Stimulated activated CD4-positive, alpha-beta T cell treated with anti-CD3 and anti-CD28 coated beads, TNF-alpha, amount 100 ng/mL, for 1 hour (primary cell): ENCODE measurements at places on chromosomes 6 and 20.

- no peak for DNase-seq
These were observed 7.2 kb downstream of the RING1 start for GRCh38 chr6:33215271-33216116.

DNA sequence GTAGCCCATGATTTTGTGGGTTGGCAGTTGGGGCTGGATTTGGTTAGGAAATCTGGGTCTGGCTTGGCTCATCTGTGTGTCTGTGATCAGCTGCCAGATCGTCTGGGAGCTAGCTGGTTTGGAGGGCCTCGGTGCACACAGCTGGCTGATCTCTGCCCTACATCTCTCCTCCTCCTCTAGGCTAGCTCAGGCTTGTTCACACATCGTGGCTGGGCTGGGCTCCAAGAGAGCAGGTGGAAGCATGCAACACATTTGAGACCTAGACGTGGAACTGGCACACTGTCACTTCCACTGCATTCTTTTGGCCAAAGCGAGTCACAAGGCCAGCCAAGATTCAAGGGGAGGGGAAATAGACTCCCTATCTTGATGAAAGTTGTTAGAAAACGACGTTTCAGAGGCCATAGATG lies 15.9 kb downstream of the NDUFAF5 start:
- DNase-seq = no peak

DNA sequence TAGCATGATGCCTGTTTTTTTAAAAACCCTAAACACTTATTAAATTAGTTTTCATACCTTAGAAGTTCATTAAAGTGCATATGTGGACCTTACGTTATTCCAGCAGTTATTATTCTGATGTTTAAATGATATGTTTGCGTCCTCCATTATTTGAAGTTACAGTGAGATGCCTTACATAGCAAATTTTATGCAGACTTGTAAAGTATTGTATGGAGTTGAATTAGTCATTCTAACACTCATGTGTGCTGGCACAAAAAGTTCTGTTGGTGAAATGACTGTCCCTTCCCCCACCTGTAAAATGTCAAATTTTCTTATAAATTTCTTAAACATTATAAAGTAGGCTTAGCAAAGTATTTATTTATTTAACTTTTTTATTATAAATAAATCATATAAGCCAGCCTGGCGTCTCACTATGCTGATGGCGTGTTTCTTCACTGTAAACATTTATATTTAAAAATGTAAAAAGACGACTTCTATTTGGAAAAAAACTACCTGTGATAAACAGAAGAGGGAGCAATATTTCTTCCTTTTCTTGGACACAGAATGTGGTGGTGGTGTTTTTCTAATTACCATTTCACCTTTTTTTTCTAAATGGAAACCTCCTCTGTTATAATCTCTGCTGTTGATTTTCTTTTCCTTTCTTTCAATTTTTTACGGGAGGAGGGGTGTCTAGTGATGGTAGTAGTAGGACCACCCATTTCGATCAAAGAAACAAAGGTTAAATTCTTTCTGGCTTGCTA lies 155.4 kb downstream of the RFPL4B start:
- DNase-seq = no peak

GRCh38 chr6:83884523-83884922 lies 25.0 kb downstream of the CYB5R4 start:
- DNase-seq = no peak

DNA sequence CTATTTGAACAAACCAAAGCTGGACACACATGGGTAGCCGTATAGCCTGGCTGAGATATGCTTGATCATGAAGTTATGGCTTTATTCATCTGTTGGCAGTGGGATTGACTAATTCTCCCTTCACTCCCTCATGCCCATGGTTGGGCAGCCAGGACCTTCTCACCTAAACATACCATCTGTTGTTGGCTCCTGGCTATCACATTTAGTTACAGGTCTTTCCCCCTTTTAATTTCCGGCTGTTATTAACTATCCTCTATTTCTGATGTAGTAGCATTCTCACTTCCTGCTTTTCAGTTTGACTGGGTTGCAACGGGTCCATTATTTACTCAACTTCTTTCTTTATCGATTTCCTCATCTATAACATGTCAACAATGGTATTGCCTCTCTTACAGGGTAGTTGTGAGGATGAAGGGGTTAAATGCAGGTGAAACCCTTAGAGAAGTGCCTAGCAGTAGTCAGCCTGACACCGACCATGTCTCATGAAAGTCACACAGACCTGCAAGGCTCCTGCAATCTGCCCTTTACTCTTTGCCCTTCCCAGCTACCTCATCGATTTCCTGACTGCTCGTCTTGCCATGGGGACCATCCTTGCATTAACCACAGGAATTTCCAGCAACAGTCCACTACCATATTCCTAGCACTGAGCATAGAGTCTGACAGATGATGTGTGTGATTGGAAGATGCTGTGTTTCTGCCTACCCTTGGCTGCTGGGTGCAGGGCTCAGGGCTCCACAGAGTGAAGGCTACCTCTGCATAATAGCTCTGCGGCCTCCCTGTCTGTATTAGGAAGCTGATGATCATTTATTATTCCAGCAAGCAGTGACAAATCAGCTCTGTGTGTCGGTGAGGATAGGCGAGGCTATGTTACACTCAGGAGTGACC lies 42.2 kb downstream of the PPP1R14C start:
- no peak for DNase-seq

- no peak for DNase-seq
These were observed 9.3 kb downstream of the ELOVL5 start for GRCh38 chr6:53339424-53339823.

GRCh38 chr6:160071805-160072690 lies 49.6 kb upstream of the SLC22A1 start:
- no peak for DNase-seq

DNA sequence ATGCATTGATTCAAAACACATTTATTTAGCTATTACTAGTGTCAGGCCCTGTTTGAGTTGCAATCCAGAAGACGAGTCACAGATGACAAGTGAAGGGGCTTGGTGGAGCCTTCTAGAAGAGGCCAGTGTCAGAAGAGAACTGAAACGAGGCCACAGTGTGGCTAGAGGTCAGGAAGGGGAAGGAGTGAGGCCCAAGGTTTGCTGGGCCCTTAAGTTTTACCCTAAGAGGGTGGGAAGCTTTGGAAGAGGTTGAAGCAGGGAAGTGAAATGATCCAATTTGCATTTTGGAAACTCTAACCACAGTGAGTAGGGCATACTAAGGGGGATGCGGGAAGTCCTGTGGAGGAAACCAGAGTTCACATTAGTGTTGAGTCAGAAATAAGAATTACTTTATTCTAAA lies 25.0 kb downstream of the TTK start:
- DNase-seq = no peak

DNA sequence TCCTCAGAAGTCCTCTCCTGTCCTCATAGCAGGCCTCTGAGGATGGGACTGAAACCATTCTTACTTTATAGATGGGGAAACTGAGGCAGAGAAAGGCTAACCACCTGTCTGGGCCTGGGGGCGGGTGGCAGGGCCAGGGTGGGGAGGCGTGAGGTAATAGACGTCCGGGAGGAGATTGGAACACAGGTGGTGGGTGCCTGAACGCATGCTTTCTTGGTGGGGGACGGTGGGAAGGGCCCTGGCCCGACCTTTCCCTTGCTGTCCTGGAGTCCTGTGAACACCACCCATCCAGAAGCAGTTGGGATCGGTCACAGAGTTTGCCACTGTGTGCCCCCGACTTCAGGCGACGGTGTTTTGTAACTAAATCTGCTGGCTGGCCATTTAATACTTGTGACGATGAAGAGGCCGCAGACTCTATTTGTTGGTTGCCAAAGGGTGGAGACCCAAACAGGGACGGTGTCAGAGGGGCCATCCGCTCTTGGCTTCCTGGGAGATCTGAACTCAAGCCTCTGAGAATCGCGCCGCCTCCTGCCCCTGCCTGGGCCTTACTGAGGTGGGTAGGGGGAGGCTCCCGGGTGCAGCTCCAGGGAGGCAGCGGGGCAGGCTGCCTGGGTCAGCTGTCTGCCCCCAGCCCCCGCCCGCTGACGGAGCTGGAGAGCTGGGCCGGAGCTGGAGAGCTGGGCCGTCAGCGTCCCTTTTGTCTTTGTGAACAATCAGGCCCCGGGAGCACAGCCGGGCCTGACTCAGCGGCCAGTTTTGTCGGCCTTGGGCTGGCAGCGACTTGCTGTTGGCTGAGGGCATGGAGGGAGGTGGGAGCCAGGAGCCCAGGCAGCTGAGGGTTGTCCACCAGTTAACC lies 4.1 kb downstream of the RBM38 start:
- no peak for DNase-seq

- DNase-seq = no peak
These were observed 3.8 kb upstream of the DSP start for GRCh38 chr6:7537565-7538174.

- no peak for DNase-seq
These were observed 24.1 kb upstream of the SLC32A1 start for GRCh38 chr20:38700141-38700540.

DNA sequence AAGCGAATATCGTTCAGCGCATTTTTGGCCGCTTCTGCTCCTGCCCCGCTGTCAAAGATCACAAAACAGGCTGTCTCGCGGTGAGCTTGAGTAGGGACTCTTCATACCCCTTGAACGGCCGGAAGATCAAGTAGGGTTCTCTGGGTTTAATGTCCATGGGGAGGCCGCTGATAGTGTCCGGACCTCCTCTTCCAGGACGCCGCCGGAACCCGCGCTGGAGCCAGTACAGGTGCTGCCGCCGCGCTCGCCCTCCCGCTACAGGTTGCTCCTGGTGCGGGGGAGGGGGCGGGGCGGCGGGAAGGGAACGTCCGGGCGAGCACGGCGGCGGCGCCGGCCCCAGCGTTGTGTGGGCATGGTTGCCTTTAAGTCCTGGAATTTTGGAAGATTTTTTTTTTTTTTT lies 67.4 kb downstream of the KHDC1L start:
- no peak for DNase-seq

DNA sequence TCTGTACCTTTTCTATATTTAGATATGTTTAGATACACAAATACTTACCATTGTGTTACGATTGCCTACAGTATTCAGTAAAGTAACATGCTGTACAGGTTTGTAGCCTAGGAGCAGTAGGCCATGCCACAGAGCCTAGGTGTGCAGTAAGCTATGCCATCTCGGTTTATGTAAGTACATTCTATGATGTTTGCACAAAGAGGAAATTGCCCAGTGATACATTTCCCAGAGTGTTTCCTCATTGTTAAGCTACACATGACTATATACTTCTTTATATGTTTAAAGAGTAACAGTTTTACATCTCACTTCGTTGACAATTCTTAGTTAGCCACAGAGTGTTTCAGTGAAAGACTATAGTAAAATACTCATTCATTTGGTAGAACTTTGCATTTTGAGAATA lies 51.5 kb downstream of the SLC35F1 start:
- DNase-seq = no peak

DNA sequence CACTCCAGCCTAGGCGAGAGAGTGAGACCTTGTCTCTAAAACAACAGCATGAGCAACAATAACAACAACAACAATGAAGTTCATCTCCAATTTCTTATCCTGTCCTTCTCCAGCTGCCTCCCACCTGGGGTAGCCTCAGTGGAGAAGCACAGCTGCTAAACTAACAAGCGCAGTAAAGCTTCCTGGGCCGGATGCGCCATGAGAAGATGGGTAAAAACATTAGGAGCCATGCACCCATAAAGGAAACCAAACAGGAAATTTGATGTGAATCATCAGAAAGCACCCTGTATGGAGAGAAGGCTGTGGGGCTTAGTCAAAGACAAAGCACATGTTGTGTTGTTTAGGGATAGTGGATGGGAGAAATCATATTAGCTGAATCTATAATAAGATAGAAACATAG lies 61.1 kb upstream of the CCN6 start:
- peak; percentile 33 for DNase-seq

- no peak for DNase-seq
These were observed 76.5 kb upstream of the TMEM170B start for GRCh38 chr6:11460837-11461661.

GRCh38 chr6:124054034-124054433 lies 250.4 kb downstream of the NKAIN2 start:
- DNase-seq = no peak

DNA sequence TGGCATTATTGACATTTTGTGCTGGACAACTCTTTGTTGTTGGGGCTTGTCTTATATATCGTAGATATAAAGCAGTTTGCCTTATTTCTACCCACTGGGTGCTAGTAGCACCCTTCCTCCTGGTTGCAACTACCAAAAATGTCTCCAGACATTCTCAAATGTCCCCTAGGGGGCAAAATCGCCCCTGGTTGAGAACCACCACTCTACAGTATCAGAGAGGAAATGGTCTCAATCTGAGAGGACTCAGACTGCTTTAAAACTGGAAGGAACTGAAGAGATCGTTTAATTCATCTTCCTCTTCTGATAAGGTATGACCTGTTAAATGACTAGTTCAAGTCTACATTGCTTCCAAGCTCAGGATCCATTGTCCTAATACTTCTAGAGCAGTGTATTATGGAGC lies 14.9 kb downstream of the SH3BGRL2 start:
- peak; percentile 13 for DNase-seq

- no peak for DNase-seq
These were observed 41.2 kb downstream of the PDSS2 start for GRCh38 chr6:107418118-107418517.

GRCh38 chr20:37479925-37480691 lies 40.9 kb upstream of the NNAT start:
- DNase-seq = no peak

DNA sequence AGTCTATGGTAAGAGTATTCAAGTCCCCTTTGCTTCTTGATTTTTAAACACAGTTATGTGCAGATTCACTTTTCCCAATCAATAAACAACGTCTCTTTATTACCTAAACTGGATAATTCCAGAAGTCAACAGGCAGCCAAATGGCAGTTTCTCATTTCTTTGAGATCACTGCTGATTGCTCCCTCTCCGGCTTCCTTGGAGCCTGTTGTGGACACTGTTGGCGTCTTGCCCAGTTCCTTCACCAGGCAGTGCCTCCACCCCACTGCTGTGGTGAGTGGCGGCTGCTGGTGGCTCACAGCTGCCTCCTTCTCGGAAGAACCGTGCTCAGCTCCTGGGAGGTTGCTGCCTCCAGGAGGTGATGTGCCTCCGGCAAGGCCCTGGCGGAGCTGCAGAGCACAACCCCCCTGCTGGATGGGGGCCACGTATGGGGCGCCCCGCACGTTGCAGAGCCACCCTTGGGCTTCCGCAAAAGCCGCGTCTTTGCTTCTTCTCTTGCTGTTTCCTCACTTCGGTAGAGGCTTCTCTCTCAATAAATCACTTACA lies 105.1 kb upstream of the CNKSR3 start:
- DNase-seq = no peak

GRCh38 chr20:32183947-32184635 lies 23.5 kb downstream of the PLAGL2 start:
- no peak for DNase-seq

GRCh38 chr20:51591871-51592270 lies 49.4 kb upstream of the NFATC2 start:
- no peak for DNase-seq

GRCh38 chr6:116366740-116367275 lies 3.9 kb upstream of the DSE start:
- no peak for DNase-seq

GRCh38 chr20:19928328-19929011 lies 88.7 kb upstream of the NAA20 start:
- DNase-seq = no peak

DNA sequence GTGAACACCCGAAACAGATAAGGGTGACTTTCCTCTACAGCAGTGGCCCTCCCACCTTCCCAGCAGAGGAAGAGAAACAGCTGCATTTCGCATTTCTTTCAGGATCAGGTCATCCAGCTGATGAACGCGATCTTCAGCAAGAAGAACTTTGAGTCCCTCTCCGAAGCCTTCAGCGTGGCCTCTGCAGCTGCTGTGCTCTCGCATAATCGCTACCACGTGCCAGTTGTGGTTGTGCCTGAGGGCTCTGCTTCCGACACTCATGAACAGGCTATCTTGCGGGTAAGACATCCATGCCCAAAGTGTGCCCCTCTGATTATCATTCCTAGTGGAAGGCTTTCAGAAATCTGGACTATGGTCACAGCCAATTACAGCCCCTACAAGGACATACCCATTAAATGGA lies 27.8 kb upstream of the MROH8 start:
- DNase-seq = no peak
